AG04450 (cell line): ENCODE measurements at places on chromosomes 2 and 18. TPM values are rescaled to one million over a fixed set of nuclear protein-coding genes. Genes with fewer than 3 reads are reported as not detected.

Gene HJURP
- polyA plus RNA-seq = 11.3 and 12.2 TPM in 2 replicates

Gene TTC21B
- 11.1 and 12.1 TPM in 2 replicates for polyA plus RNA-seq

Gene NETO1
- 0.43 and 0.55 TPM in 2 replicates for polyA plus RNA-seq

Gene ZC3H15
- polyA plus RNA-seq = 70.6 and 107 TPM in 2 replicates

Gene FAP
- 300 and 374 TPM in 2 replicates for polyA plus RNA-seq

Gene DYNC2LI1
- 17.7 and 23.3 TPM in 2 replicates for polyA plus RNA-seq

Gene TACR1
- 0.14 and 0.30 TPM in 2 replicates for polyA plus RNA-seq

Gene SERPINB13
- polyA plus RNA-seq = not detected in 2 replicates

Gene CCDC178
- polyA plus RNA-seq = 0.12 TPM in 1 of 2 replicates, not detected in the other

Gene RAD51AP2
- not detected in 2 replicates for polyA plus RNA-seq

Gene C2orf74
- 15.3 and 21.7 TPM in 2 replicates for polyA plus RNA-seq

Gene ALKAL2
- 0.14 TPM in 1 of 2 replicates, not detected in the other for polyA plus RNA-seq

Gene PGAP1
- 4.7 and 6.4 TPM in 2 replicates for polyA plus RNA-seq

Gene PID1
- polyA plus RNA-seq = 1.5 and 1.8 TPM in 2 replicates

Gene LRRTM4
- polyA plus RNA-seq = not detected in 2 replicates

Gene NAT8
- polyA plus RNA-seq = not detected in 2 replicates

Gene SERPINB12
- polyA plus RNA-seq = not detected in 2 replicates

Gene FBXO48
- 0.66 and 0.89 TPM in 2 replicates for polyA plus RNA-seq

Gene ARL4C
- polyA plus RNA-seq = 13.0 and 15.0 TPM in 2 replicates

Gene EFEMP1
- 376 and 423 TPM in 2 replicates for polyA plus RNA-seq

Gene DYNAP
- not detected in 2 replicates for polyA plus RNA-seq

Gene NAB1
- polyA plus RNA-seq = 23.2 and 30.7 TPM in 2 replicates

Gene LOXHD1
- not detected in 2 replicates for polyA plus RNA-seq

Gene INHA
- polyA plus RNA-seq = 0.12 and 0.29 TPM in 2 replicates

Gene TGFA
- not detected in 2 replicates for polyA plus RNA-seq

Gene TWIST2
- 15.6 and 15.7 TPM in 2 replicates for polyA plus RNA-seq

Gene GPBAR1
- polyA plus RNA-seq = 0.05 TPM in 1 of 2 replicates, not detected in the other

Gene TMEM198
- polyA plus RNA-seq = 0.83 and 1.2 TPM in 2 replicates

Gene TTN
- 0.06 and 0.07 TPM in 2 replicates for polyA plus RNA-seq

Gene SDC1
- 17.9 and 19.9 TPM in 2 replicates for polyA plus RNA-seq

Gene TCF23
- not detected in 2 replicates for polyA plus RNA-seq

Gene CPS1
- 16.1 and 21.6 TPM in 2 replicates for polyA plus RNA-seq

Gene PLEKHM3
- 5.3 and 7.0 TPM in 2 replicates for polyA plus RNA-seq

Gene FARSB
- 26.8 and 32.6 TPM in 2 replicates for polyA plus RNA-seq

Gene FEV
- not detected in 2 replicates for polyA plus RNA-seq

Gene SERPINB4
- polyA plus RNA-seq = not detected in 2 replicates

Gene LYG1
- polyA plus RNA-seq = 0.52 and 0.86 TPM in 2 replicates

Gene SULT1C2
- polyA plus RNA-seq = 0.04 and 0.11 TPM in 2 replicates

Gene CXCR4
- not detected in 2 replicates for polyA plus RNA-seq

Gene ARL5A
- polyA plus RNA-seq = 24.1 and 24.9 TPM in 2 replicates

Gene ALPP
- not detected in 2 replicates for polyA plus RNA-seq
